Stimulated activated CD4-positive, alpha-beta T cell treated with anti-CD3 and anti-CD28 coated beads, Interleukin-15, amount 100 ng/mL, for 48 hours (primary cell): ENCODE measurements at places on chromosomes 11 and 22.

- DNase-seq, result no peak
Measured at GRCh38 chr22:38162881-38163843, 18.5 kb downstream of the PLA2G6 start.

GRCh38 chr11:126861796-126862459 is 138.6 kb downstream of the KIRREL3 start:
- no peak for DNase-seq

GRCh38 chr11:123797114-123797513 is 9.0 kb downstream of the OR6M1 start:
- DNase-seq, result no peak

GRCh38 chr11:2995893-2996554 is 3.9 kb upstream of the NAP1L4 start:
- no peak for DNase-seq

DNA sequence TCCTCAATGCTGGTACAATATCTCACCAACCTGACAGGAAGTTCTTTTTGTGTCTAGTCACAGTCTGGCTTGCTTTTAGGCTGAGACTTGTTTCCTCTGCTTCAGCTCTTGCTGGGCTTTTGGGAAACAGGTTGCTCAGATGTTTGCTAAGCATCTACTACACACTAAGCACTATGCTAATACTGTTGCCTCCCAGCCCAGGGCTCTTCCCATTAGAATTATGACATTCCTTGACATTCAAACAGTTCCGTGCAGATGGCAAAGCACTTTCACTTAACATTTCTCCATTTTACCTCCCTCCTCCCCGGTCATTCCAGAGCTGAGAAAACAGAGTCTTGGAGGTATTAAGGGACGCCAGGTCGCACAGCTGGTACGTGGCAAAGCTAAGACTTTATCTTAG is 200.7 kb upstream of the TBCEL start:
- DNase-seq, result no peak

DNA sequence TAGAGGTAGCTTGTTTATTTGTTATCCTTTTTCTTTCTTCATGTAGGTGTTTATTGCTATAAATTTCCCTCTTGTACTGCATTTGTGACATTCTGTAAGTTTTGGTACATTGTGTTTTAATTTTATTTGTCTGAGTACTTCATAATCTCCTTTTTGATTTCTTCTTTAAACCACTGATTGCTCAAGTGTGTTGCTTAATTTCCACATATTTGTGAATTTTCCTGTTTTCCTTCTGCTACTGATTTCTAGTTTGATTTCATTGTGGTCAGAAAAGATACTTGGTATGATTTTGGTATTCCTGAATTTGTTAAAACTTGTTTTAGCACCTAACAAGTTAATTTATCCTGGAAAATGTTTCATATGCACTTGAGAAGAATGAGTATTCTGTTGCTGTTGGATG is 15.1 kb downstream of the OR10V1 start:
- no peak for DNase-seq

DNA sequence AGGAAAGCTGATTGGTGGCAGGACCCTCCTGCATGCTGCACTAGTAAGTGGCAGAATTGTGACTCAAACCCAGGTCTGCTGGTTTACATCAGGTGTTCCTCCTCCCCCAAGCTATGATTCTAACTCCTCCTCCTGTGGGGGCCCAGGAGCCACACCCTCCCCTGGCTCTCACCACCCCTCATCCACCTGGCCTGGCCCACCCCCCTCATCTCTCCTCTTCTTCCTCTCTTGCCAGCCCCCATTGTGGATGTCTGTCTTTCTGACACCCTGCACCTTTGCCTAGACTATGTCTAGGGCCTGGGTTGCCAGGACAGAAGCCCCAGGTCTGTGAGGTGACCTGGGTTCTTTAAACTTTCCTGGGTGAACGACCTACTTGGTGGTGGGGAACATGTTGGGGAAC is 59.9 kb downstream of the GRIK4 start:
- no peak for DNase-seq

DNA sequence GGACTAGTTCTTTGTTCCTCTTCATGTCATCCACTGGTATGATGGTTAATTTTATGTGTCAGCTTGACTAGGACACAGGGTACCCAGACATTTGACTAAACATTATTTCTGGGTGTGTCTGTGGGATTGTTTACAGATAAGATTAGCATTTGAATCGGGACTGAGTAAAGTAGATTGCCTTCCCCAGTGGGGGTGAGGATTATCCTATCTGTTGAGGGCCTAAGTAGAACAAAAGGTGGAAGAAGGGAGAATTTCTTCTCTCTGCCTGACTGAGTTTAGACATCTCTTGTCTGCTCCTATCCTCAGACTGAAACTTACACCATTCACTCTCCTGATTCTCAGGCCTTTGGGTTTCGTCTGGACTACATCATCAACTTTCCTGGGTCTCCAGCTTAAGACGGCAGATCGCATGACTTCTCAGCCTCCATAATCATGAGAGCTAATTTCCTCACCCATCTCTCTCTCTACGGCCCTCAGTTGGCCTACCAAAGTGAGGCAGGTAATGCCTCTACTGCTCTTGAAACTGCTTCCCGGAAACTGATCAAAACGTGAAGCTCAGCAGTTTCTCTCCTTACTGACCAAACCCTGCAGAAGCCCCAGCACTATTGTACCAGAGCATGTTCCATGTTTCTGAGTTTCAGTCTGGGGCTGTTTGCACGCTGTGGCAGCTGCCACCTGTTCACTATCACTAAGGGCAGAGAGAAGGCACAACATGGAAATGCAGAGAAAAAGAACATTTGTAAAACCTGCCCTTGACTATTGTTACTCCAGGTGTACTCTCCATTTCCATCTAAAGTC is 95.4 kb downstream of the NXPE2 start:
- DNase-seq, result no peak

- no peak for DNase-seq
Measured at GRCh38 chr11:98630736-98631135, 390.0 kb upstream of the CNTN5 start.

DNA sequence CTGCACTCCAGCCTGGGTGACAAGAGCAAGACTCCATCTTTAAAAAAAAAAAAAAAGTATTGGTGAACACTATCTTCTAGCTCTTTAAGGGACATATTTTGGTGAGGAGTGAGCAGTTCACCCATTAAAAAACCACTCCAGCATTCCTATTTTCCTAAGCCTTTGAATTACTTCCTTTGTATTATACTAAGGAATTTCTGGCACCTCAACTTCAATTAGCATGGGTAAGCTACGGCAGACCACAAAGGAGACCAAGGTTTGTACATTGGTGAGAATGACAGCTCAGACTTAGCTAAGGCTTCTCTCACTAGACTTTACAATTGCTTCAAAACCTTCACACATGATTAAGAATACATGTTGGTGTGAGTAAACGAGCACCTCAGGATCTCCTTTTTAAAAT is 57.0 kb upstream of the BIRC3 start:
- DNase-seq, result no peak

- peak; percentile 36 for DNase-seq
Measured at GRCh38 chr11:111422494-111423249, 43.6 kb upstream of the POU2AF1 start.

GRCh38 chr11:134734141-134734845 is 322.3 kb upstream of the B3GAT1 start:
- DNase-seq, result no peak

GRCh38 chr11:34639545-34639944 is 18.7 kb downstream of the EHF start:
- DNase-seq, result no peak

- DNase-seq, result no peak
Measured at GRCh38 chr22:49294656-49295464, 532.8 kb downstream of the BRD1 start.

DNA sequence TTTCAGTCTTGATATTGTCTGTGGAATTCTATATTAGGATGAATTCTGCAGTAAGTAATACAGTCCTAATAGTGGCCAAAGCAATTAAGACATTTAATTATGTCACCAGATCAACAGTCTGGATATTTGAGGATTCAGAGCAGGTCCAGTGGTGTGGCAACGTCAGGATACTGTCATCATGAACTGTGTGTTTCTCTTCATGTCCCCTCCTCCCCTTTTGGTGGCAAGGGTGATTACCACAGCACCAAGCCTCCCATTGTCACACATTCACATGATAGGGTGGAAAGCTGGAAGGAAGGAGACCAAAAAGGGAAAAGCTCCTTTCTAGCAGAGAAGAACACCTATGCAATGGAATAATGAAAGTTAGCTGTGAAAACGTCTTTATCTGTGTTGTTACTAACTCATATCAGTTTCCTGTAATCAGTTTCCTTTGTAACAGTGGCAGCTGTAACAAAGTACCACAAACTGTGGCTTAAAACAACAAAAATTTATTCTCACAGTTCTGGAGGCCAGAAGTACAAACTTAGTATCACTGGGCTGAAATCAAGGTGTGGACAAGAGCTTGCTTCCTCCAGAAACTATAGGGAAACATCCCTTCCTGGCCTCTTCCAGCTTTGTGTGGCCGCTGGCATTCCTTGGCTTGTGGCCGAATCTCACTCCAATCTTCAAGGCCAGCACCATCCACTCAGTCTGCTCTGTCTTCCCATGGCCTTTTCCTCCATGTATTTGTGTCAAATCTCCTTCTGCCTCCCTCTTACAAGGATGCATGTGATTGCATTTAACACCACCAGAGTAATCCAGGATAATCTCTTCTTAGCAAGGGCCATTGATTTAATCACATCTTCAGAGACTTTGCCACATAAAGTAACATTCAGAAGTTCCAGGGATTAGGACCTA is 6.5 kb upstream of the RBM14 start:
- no peak for DNase-seq

DNA sequence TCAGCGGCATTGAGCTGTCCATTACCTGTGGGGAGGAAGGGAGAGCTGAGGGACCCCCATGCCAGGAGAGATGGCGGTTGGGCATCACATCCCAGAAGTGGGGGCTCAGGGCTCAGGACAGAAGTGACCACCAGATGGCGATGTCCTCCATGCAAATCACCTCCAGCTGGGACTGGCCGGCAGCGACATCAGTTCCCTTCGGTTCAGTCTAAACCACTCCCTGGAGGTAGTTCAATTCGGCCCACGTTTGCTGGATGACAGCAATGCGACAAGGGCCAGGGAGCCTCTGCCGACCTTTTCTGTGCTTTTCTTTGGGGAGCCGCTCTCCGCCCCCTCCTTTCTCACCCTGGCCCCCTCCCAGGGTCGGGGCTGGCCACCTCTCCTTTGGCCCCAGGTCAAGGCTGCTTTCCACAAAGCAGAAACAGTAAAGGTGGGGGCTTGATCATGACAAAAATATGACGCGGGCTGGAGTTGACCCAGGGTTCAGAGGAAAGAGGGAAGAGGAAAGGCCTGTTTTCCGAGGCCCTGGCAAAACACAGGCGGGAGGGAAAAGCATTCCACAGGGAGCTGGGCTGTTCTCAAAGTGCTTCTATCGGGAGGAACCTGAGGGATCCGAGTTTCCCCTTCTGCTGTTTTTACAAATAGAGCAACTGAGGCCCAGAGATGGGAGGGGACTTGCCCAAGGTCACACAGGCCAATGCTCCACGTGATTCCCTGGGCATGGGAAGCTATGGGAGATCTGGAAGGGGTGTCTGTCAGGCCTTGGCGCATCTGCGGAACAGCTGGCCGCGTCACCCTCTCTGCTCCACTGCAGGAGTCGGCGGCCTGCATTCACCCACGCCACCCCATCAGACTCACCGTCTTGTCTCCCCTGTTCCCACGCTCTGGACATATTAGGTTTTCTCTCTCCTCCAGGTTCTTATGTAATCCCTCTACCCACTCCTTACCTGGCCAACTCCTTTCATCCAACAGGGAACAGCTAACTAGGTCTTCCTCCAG is 54.7 kb downstream of the FBXO7 start:
- peak; percentile 56 for DNase-seq

DNA sequence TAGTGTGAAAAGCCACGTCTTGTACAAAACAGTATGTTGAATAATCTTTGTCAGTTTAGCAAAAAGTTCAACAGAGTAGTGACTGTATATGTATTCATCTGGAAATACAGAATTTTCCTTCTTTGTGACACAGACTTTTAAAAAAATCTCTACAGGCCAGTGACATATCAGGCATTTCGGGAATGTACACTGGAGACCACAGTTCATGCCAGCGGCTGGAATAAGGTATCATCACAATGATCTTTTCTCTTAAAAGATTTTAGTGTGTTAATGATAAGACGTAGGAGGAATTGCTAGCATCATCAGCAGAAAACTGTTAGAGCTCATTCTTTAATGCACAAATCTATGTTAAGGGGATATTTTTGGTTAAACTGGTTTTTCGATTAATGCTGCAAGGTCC is 57.4 kb downstream of the BCL2L13 start:
- no peak for DNase-seq

DNA sequence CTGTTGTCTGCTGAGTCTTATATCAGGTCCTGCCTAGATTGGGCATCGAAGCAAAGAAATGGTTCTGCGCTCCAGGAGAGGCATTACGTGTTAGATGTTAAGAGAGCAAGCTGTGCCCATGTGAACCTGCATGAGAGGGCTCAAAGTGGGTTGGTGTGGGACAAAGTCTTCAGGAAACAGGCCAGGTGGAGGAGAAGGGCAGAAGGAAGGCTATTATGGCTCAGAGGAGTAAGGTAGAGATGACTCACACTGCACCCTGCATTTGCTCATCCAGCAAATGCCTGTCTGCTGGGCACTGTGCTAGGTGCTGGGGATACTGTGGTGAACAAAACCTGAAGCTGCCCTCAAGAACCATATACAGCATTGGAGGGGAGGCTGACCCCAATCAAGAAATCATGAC is 5.8 kb downstream of the USP35 start:
- DNase-seq, result no peak

GRCh38 chr11:65496304-65497140 is 2.3 kb upstream of the MALAT1 start:
- no peak for DNase-seq

DNA sequence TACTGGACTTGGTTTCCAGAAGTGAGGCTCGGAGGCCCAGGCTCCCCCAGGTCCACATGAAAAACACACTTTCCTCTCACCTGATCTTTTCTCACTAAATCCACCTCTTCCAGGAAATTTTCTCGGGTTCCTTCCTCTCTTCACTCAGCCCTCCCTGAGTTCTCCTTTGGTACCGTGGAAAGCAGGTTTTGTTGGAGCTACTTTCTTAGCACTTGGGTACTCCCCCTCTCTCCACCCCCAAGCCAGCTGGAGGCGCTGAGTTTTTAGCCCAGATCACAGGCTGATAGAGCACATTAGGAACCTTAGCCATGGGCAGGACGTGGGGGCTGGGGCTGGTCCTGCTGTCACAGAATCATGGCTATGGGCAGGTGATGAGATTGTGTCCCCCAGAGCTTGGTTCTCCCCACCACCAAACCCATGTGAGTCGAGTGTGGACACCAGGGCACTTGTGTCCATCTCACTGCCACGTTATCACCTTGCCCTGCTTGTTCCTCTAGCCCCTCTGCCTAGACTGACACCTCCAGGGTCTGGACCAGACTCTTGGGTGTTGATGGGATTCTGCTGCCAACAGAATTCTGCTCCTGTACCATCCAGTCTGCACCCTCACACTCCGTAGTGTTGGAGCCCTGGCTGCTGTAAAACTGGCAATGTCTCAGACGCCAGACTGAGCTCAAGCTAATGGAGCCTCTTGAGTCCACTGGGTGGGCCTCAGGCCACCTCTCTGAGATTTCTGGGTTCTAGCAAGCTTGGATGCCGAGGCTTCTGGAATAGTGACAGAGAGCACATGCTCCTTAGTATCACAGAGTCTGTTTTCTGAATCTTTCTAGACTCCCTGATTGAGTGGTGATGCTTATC is 74.9 kb upstream of the NARS2 start:
- DNase-seq, result no peak

- DNase-seq, result no peak
Measured at GRCh38 chr11:75786101-75786736, 17.6 kb downstream of the DGAT2 start.

- no peak for DNase-seq
Measured at GRCh38 chr11:114395736-114396135, 4.6 kb downstream of the C11orf71 start.

GRCh38 chr11:70410276-70411205 is 12.2 kb downstream of the CTTN start:
- DNase-seq, result no peak

GRCh38 chr22:31305194-31305593 is 12.9 kb upstream of the PIK3IP1 start:
- no peak for DNase-seq
